Breast epithelium (tissue), 4 donors: ENCODE measurements at places on chromosomes 3 and 15.

DNA sequence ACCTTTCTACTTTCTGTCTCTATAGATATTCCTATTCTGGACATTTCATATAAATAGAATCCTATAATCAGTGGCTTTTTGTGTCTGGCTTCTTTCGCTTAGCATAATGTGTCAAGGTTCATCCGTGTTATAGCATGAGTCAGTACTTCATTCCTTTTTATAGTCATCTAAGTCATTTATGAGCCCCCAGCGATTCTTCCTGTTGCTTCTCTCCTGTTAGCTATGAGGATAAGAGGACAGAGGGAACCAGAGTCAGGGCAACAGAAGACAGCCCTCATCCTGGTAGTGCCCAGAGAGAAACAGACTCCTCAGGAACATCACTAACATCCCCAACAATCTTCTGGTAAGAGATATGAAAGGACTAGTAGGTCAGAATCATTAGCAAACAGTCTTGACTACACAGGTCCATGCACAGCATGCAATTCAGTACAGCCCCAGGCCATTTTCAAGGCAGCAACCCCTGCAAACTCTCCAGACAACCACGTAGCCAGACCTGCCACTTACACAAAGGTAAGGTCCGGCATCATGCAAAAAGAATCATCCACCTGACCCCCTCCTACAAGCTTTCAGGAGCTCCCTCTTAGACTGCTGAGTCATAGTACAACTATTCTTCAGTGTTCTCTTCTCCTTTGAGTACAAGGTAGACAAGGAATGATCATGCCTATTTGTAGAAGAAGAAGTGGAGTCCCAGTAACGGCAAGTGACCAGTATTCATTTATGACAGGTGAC, 91.5 kb downstream of the MYLK start:
- no peak for DNase-seq

DNA sequence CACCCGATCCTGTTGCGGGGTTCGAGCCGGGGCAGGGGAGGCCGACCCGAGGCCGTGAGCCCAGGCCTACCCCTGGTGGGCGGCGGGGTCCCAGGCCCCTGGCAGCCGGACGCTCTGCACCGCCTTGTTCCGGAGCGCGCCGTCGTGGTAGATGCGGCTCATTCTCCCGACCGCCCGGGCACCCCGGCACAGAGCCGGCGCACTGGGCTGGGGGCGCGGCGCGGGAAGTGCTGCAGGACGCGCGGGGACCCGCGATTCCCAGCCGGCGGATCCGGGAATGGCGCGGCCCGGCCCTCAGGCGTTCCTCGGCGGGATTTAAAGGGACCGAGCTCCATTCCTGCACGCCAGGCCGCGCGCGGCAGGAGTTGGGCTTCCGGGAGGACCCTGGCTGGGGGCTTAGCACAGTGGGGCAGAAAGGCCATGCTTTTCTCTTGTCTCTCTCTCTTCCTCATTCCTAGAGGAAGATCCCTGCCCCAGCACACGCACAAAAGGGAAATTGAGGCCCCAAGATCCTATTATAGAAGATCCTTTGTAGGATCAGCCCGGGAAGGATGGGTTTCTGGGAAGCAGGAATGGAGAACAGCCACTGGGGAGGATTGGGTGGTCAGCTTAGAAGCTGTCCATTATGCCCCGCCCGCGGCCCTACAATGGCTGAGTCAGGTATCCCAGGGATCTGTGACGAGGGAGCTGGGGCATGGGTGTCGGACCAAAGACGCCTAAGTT, at the start of gene ARPIN:
ARPIN (minus strand) TSS at position 279 of the 723 bp plus-strand sequence; CDS start at position 162, 117 bp downstream.
- no peak for DNase-seq

DNA sequence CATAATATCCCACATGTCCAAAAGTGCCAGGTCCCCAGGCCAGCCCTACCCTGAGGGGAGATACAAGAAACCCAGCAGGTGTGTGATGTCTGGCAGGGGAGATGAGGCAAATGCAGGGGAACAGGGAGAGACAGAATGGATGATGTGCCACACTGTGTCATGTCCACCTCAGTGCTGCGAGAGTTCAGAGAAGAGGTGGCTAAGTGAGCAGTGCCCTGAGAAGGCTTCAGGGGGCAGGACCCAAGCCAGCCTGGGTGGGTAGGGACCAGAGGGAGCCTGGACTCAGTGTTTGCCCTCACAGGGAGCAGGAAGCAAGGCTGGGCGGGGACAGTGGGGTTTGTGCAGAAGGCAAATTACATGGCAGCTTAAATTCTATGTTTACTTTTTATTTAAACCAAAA, 61.2 kb downstream of the KLHL6 start:
- DNase-seq: no peak

- DNase-seq: no peak
Observed at GRCh38 chr15:99348412-99348811, 97.1 kb downstream of the LRRC28 start.

DNA sequence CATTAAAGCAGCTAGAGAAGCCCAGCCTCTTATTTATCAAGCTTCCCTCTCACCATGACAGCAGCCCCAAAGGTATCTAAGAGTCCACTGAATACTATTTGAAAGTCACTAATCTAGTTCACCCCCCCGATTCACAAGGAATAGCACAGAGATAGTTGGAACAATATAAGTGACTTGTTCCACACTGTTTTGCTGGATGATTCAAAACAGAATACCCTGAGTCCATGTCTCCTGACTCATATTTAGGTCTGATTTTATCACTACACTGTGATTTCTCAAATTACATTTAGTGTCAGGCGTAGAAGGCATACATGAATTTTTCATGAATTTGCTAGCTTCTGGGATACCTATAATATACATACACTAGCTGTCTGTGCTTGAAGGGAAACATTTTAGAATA, 18.7 kb upstream of the EOGT start:
- no peak for DNase-seq

- no peak for DNase-seq
Observed at GRCh38 chr3:81339040-81339845, 422.2 kb downstream of the GBE1 start.

DNA sequence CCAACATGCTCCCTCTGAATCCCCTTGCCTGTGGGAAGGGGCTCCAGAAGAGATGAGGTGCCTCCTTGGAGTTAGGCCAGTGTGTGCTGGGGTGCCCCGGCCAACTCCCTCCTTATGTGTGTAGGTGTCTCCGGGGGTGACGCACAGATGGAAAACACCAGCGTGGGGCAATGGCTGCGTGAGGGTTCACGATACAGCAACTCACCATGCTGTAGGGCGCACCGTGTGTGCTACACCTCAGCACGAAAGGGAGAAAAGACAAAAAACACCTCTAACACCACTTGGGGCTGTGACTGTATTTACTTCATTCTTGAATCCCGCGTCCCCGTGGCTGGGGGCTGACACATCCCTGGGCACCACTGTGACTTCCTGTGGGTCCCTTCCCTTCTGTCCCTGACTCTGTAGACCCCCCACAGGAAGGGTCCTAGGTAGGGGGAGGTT, 1.6 kb upstream of the CALML4 start:
- no peak for DNase-seq

GRCh38 chr3:56860939-56861338, 59.2 kb upstream of the ARHGEF3 start:
- no peak for DNase-seq

- no peak for DNase-seq
Observed at GRCh38 chr3:12396471-12396870, 87.8 kb upstream of the TSEN2 start.

DNA sequence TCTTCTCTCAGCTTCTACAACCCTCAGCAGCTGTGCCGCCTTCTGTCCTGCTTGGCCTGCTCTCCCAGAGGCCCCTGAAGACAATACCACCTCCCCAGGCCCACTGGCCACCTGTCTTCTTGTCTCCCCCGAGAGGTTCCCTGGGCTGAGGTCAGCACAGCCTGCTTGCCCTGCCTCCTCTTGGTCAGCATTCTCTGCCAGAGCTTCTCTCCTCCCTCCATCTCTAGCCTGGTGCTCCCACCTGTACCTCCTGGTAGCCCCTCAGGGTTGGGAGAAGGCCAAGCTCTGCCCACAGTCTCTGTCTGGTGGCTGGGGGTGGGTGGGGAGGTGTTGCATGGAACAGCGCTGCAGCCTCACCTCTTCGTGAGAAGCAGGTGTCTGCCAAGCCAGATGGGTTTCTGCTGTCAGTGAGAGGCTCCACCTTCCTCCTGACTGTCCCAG, 5.6 kb upstream of the ISLR start:
- DNase-seq: no peak

- no peak for DNase-seq
Observed at GRCh38 chr3:110323349-110323748, 748.3 kb upstream of the NECTIN3 start.
